LoVo (cell line): ENCODE measurements at places on chromosomes 13 and 19.
A peak's percentile ranks its signal among the peaks of the same experiment; 100 is the strongest.

GRCh38 chr13:103945836-103946235, 879.6 kb upstream of the SLC10A2 start:
- no peak for DNase-seq

DNA sequence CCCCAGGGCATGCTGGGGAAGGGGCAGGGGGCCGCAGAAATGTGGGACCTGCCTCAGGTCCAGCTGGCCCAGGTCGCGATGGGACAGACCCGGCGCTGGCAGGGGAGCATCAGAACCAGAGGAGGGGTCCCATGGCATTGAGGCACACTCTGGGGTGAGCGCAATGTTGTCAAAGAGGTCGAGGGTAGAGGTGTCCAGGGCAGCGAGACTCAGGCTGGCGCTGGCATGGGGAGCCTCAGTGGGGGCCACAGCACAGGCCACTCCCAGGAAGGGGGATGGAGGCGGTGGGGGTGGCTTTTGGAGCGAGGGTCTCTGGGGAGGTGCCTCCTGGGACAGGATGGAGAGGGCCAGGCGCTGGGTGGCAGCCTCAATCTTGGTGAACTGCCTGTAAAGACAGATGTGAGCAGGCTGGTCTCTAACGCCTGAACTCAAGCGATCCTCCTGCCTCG, 944 bp downstream of the C19orf85 start:
- no peak for DNase-seq

GRCh38 chr13:31067416-31068118, 94.1 kb downstream of the HSPH1 start:
- DNase-seq, result no peak

- DNase-seq, result no peak
These were observed 4.9 kb upstream of the KLK15 start for GRCh38 chr19:50838239-50838638.

DNA sequence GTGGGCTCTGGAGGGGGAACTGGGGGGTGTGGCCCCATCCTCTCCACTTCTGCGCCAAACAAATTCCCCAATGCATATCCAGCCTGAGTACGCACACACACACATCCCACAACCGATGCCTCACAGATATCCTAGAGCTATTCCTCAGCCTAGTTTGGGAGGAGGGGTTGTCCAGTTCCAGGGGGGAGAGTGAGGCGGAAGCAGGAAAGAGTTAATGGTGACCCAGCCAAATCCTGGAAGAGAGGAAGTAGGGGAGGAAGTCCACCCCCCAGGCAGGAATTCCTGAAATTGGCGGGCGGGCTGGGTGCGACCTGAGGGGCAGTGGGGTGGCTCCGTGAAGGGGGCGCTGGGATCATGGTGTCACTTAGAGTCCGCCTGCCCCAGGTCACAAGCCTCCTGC, 897 bp downstream of the GPR4 start:
- DNase-seq, result no peak

DNA sequence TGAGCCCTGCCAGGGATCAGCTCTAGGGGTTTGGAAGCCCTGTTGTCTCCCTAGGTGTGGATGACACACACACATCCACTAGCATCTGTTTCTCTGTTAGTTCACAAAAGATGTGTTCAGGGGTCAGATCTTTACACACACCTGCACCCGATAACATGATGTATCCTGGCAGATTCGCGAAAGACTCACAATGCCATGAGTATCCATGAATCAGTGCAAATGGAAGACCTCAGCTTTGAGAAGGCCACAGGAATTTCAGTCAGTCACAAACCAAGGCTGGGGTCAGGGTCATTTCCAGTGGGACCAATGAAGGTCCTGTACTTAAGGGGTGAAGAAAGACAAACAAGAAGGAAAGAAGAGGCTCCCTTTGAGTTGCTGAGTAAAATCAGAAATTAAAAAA, 898.2 kb downstream of the UQCRFS1 start:
- no peak for DNase-seq

DNA sequence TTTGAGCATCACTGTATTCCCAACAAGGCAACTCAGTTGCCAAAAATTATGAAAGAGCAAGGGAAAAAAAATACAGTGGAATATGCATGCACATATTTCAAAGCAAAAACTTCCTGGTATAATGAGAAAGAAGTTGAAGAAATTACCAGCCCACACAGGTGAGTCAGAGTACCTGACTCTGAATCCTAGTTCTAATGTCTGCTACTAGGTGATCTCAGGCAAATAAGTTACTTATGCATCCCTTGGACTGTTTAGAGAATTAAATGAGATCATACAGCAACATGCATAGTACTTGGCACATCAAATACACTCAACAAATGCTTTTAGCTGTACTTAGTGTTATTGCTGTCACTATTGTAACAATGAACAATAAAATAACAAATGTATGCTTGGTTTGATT, 144.9 kb downstream of the MIPEP start:
- DNase-seq, result peak; percentile 13

DNA sequence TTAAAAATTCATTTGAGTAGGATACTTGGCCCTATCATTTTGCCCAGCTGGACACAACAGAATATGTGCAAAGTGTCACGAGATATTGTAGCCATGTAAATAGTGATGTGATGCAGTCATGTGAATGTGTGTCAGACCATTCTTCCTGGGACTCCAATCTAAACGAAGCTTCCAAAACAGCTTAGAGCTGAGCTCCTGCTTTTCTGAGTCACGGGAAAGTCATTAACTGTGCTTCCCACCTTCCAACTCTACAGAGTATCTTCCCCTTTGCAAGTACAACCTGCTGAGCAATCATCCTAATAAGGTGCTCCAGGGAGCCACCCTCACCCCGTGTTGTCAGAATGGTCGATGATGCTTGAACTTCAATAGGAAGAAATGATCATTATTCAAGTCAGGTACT, 294.7 kb downstream of the MYO16 start:
- DNase-seq, result no peak

- peak; percentile 72 for DNase-seq
These were observed 28.1 kb downstream of the GPX4 start for GRCh38 chr19:1131718-1132551.

DNA sequence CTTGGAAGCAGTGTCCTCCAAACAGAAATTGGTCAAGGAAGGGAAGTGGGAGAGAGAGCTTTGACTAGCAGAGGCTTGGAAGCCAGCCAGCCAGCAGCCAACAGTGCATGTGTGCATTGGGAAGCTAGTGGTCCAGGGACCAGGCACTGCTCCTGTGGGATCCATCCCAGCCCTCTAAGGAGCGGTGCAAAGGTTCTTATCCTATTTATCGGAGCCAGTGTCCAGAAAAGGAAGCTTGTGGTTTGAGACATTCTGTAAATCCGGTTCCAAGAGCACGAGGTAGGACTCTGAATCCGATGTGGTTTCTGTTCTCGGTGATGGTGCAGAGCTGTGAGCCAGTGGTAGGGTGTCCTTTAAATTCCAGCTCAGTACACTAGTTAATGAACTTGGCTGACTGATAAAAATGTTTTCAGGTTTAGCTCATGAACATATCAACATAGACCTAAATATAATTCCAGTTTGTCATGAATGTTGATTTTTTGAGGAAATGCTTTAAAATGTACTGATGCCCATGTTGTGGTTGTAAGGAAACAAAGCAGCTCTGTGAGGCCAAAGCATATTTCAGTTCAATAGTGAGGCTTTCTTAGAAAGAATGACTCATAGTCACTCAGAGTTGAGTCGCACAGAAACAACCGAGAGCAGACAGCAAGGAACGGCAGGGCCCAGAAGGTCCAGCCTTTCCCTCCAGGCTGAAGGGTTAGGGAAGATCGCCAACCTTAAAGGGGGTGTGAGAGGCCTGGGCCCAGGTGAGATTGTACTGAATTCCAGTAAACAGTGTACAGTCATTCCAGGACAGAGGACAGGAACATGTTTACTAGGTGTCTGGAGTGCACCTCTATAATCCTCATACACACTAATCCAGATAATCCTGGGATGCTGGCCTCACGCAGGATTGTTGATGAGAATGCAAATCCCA, 21.5 kb upstream of the GARRE1 start:
- DNase-seq, result peak; percentile 21

DNA sequence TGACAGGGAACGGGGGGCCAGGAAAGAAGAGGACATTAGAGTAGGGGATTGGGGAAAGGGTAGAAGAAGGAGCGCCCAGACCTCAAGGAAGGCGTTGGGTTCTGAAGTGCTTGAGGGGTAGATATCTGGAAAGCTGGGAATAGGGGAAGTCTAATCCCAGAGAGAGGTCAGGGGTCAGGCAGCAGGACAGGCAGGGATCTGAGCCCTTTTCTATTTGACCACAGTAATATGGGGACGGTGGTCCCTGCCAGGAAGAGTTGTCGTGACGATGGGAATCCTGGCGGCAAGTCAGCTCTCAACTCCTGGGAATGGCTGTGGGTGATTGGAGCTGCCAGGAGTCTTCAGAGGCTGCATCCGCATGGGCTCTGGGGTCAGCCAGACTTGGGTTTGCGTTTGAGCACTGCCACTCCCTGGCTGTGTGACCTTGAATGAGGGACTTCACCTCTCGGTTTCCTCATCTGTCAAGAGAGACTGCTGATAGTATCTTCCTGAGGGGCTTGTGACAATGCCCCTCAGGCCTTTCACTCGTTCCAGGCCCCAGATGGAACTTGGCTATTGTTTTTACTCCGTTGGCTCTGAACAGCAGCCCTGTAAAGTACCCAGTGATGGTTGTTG, 1.3 kb downstream of the AP2A1 start:
- DNase-seq, result no peak

- DNase-seq, result peak; percentile 48
These were observed 17.9 kb upstream of the ZNF175 start for GRCh38 chr19:51552996-51553725.

DNA sequence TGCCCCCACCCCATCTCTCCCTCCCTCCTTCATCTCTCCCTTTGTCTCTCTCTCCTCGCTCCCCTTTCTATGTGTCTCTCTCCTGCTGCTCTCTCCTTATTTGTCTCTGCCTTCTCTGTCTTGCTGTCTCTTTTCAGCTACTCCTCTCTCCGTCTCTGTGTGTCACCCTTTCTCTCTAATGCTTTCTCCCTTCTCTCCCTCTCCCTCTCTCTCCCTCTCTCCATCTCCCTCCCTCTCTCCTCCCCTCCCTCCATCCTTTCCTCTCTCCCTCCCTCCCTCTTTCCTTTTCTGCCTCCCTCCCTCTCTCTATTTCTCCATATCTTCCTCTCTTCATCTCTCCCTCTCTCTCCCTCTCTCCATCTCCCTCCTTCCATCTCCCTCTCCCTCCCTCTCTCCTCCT, 682 bp downstream of the ATP4A start:
- no peak for DNase-seq

DNA sequence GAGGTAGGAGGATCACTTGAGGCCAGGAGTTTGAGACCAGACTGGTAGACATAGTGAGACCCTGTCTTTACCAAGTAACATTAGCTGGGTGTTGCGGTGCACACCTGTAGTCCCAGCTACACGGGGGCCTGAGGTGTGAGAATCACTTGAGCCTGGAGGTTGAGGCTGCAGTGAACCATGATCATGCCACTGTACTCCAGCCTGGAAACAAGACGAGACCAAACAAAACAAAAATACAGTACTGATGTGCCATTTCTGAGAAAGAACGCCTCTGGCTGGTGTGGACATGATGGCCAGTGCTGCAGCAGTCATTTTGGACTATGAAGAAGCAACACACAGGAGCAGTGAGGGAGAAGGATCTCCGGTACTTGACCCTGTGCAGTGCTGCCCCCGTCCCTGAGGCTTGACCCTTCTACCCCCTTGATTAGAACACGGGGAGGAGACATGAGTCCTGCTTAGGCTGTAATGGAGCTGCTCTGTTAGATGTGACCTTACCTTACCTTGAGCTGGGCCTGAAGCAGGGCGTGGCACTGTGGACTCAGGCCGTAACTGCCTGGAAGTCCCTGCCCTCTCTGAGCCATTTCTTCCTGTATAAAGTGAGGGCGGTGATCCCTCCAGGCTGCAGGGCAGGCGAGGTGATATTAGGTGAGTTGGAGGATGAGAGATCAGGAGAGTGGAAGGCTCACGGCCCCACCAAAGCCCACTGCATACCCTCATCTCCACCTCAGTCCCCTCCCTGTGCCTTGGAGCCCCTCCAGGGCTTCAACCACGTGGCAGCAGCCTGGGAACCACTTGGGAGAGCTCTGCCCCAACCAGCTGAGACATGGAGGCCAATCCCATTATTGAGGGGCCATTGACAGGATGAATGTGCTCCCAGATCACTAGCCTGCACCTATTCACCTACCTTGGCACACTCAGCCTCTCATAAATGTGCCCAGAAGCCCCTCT, 5.9 kb downstream of the RPL18A start:
- DNase-seq, result peak; percentile 66

- DNase-seq, result peak; percentile 64
These were observed 14.3 kb downstream of the IER2 start for GRCh38 chr19:13164343-13165161.

DNA sequence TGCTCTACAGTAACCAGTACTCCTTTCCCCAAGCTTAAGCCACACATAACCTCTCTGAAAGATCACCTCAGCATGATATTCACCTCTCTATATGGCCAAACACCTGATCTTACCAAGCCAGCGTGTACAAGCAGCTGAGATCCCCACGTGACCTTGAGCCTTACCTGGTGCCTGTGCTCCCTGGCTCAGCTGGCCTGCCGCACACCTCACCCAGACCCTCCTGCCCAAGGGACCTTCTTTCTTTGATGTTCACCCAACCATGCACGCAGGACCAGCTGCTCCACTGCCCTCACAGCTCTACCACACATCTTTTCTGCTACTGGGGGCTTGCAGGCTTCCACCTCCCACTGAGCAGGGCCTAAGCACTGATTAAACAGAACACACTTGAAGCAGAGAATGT, 9.0 kb downstream of the DHRS12 start:
- DNase-seq, result no peak

- no peak for DNase-seq
These were observed 375.7 kb upstream of the SPRY2 start for GRCh38 chr13:80716610-80717081.

DNA sequence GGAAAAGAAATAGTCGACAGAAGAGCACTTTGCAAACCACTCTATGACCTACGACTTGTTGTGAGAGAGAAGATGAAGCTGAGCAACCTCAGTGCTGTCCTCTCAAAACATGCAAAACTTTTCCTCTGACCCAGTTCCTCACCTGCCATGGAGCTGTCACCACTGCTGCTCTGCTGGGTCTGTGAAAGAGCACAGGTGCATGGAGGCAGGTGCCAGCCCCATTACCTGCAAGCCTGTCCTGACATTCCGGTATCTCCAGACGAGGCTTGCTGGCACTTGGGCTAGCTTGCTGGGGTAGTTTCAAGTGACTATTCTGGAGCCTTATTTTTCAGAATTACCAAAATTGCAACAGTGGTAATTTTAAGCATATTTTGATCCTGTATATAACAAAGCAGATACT, 49.5 kb upstream of the RFXAP start:
- DNase-seq, result no peak

DNA sequence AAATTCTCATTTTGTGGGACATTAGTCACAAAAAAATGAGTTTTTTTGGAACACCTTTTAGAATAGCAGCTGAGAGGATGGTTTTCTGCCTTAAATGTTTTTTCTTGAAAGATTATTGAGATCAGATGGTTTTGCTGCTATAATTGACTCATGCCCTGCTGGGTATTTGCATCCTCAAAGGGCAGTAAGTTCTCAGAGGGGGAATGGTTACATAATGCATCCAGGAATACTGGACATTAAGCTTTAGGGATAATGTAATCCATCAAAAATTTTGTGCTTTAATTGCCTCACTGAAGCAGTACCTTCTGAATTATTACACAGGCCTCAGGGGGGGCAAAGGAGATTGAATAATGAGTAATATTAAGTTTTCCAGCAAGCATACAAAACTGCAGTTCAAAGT, 866.3 kb upstream of the SPRY2 start:
- no peak for DNase-seq

- DNase-seq, result no peak
These were observed 52.5 kb downstream of the STK24 start for GRCh38 chr13:98524391-98524790.

GRCh38 chr19:4870025-4870700, 2.7 kb upstream of the PLIN3 start:
- DNase-seq, result peak; percentile 83
